GM23248 (cell line): ENCODE measurements at places on chromosomes 3 and 15. TPM values are rescaled to one million over a fixed set of nuclear protein-coding genes. Genes with fewer than 3 reads are reported as not detected.
A peak's percentile ranks its signal among the peaks of the same experiment; 100 is the strongest.

DNA sequence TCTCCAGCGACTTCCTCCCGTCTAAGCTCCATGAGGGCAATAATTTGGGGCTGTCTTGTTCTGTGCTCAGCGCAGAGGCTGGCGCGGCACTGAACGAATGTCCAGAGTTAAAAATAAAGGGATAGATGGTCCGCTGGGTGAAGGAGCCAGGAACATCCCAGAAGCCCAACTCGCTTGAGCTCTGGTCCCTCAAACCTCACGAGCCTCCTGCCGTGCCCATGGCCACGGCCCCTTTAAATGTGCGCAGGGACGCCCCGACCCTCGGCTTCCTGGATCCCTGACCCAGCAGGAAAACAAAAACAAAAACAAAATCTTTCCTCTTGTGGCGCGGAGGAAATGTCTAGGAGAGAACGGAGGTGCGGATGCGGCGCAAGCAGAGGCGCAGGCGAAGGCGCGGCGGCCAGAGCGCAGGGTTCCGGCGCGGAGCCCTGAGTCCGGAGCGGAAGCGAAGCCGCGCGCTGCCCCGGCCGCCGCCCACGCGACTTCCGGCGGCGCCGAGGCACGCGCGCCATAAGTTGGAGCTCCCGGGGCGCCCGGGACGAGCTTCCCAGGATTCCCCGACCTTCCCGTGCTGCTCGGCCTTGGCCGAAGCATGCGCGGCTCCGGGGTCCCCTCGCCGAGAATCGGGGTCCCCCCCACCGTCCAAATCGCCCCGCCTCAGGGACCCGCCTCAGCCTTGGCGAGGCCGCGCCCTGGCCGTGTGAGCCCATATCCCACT is 52.9 kb upstream of the WNT7A start:
- peak; percentile 55 for DNase-seq

- no peak for DNase-seq
Measured at GRCh38 chr3:100073714-100074307, 40.5 kb downstream of the FILIP1L start.

GRCh38 chr3:172617013-172617706 is 93.7 kb downstream of the NCEH1 start:
- DNase-seq = no peak

GRCh38 chr3:196378146-196378841 is 40.1 kb upstream of the TM4SF19 start:
- no peak for DNase-seq

- no peak for DNase-seq
Measured at GRCh38 chr3:148778926-148779325, 48.7 kb upstream of the CPB1 start.

GRCh38 chr3:160012108-160012507 is 23.5 kb downstream of the IL12A start:
- DNase-seq = no peak

GTF2A2 gene
- 30.8 and 66.3 TPM in 2 replicates for total RNA-seq

HRG gene
- not detected in 2 replicates for total RNA-seq
